Activated naive CD4-positive, alpha-beta T cell treated with Interleukin-2 at 50 U/mL for 16 hours (primary cell): ENCODE measurements at places on chromosomes 6 and 20.

- no peak for DNase-seq
Measured at GRCh38 chr6:79392094-79392493, 145.1 kb downstream of the LCA5 start.

DNA sequence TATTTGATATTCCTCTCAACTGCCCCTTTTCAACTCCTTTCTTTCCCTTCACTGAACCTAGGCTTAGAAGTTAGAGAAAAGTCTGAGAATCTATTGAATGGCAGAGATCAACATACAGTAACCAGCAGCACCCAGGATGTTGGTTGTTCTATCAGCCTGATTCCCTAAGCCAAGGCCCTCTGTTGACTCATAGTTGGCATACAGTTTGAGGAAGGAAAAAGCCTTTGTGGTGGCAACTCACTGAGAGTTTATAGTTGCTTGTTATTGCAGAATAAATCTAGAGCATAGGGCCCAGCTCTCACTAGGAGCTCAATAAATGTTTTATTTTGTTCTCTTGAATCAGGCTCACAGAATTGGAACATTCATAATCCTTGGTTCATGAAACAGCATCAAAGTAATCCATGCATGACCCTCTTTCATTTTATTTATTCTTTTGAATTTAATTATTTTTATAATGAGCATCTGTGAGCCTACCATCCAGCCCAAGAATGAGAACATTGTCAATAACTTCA is 119.1 kb upstream of the ADGRF1 start:
- no peak for DNase-seq

- no peak for DNase-seq
Measured at GRCh38 chr6:1144842-1145767, 166.8 kb upstream of the FOXQ1 start.

GRCh38 chr20:1377341-1377871 is 15.4 kb downstream of the FKBP1A start:
- DNase-seq: no peak

- no peak for DNase-seq
Measured at GRCh38 chr20:38934530-38934929, 8.3 kb downstream of the FAM83D start.

- DNase-seq: no peak
Measured at GRCh38 chr20:23659989-23660837, 22.5 kb upstream of the CST3 start.

DNA sequence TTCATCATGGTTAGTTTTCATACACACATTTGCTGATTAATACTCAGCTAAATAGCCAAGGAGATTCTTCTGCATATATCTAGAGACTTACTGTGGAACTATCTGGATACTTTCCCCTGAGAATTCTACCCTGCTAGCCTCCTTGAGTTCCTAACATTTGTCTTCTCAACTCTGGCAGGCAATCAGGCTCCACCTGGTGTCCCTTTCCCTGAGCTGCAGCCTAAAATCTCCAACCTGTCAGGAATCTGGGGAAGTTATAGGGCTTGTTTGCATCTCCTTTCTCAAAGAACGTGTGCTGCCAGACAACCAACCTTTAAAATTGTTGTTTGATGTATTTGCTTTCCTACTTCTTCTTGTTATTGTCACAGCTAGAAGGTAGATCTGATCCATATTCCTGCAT is 73.4 kb downstream of the FUT9 start:
- DNase-seq: no peak

DNA sequence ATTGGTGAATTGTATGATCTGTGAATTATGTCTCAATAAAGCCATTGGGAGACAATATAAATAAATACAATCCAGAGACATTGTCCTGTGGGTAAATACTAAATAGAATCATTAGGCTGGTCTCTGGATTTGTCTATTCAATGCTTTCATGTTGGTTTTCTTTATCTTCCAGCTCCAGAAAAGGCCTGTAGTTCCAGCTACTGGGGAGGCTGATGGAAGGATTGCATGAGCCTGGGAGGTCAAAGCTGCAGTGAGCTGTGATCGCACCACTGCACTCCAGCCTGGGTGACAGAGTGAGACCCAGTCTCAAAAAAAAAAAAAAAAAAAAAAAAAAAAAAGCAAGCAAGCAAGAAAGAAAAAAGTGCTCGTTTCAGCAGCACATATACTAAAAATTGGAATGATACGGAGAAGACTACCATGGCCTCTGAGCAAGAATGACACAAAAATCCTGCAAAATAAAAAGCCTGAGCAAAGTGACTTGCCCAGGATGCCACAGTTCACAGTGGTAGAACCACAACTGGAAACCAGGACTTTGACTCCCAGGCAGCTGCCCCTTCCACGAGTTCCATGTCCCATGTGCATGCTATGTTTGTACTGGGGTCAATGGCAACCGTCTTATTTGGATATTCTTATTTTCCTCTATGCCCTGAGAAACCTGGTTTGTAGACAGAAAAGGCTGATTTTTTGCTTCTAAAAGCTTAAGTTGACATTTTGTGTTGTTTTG is 33.6 kb upstream of the GMPR start:
- no peak for DNase-seq

GRCh38 chr20:56423211-56423610 is 11.2 kb downstream of the CASS4 start:
- DNase-seq: no peak

DNA sequence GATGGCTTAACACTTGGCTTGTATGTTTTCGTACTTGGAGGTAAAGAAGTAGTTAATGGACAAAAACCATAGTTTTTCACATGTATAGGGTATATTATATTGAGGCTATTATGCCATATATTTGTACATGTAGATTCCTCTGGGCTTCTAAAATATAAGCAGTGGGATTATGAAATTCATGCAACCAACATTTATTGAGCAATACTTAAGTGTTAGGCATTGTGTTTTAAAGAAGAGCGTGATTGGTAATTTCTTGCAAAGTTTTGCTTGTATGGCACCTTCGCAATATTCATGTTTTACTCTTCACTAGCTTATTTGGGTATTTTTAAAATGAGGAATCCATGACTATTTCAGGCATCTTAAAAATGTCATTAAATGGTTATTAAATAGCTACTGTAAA is 2.5 kb downstream of the TULP4 start:
- no peak for DNase-seq

DNA sequence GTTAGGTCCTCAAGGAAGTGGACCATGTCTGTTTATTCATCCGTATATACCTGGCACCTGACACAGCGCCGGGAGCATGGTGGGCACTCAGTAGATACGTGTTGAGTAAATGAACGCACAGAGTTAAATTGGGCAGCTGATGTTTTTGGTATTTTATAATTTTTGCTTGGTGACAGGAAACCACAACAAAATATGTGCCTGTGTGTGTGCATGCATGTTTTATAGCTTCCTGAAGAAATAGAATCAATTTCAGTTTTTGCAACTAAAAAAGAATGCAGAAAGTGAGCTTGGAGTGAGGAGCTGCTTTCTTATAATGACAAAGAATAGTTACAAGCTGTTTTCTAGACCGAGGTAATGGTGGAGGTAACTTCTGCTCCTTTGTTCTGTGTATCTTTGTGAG is 91.4 kb downstream of the PLCB4 start:
- DNase-seq: no peak

- DNase-seq: no peak
Measured at GRCh38 chr6:744666-745353, 51.9 kb upstream of the EXOC2 start.

GRCh38 chr6:162046324-162046723 is 681.2 kb downstream of the PRKN start:
- DNase-seq: no peak
